ENCODE measurements at places on chromosomes 12 and 14.

GRCh38 chr12:79921786-79922185, 13.1 kb downstream of the PPP1R12A start:
- DNase-seq, result no peak

GRCh38 chr12:51027342-51027835, 1.2 kb upstream of the SLC11A2 start:
- DNase-seq, result no peak

GRCh38 chr12:25071366-25071765, 122.5 kb upstream of the BCAT1 start:
- DNase-seq, result peak; percentile 20

GRCh38 chr14:74595006-74595735, 16.9 kb downstream of the LTBP2 start:
- DNase-seq, result no peak

DNA sequence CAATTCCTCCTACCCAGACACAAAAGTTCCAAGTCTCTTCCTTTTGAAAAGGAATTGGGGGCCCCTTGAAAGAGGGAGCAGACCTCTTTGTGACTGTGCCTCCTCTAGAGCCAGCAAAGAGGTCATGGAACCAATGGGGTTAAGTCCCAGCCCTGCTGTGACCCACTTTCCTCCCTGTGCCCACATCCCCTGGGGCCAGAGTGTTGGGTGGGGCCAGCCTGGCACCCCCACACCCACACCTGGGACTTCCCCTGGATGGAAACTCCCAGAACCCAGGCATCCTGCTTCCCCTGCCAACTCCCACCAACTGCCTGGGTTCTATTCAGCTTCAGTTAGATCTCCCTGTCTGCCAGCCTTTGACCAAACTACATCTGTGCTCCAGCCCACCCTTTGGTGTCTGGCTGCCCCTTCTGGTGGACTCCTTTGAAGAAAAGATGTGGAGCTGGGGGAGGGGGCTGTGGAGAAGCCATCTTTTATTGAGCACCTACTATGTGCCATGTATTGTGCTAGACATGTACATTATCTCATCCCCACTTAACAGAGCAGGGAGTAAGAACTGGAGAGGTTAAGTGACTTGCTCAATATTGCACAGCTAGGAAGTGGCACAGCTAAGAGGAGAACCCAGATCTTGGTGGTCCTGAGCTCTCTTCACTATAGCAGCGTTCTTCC, 4.6 kb upstream of the RARG start:
- no peak for DNase-seq

GRCh38 chr12:101738920-101739665, at the start of gene SYCP3:
TSS of gene SYCP3 (minus strand) at chr12:101739462. CDS start at chr12:101737935, 1,527 bp downstream.
- no peak for DNase-seq

DNA sequence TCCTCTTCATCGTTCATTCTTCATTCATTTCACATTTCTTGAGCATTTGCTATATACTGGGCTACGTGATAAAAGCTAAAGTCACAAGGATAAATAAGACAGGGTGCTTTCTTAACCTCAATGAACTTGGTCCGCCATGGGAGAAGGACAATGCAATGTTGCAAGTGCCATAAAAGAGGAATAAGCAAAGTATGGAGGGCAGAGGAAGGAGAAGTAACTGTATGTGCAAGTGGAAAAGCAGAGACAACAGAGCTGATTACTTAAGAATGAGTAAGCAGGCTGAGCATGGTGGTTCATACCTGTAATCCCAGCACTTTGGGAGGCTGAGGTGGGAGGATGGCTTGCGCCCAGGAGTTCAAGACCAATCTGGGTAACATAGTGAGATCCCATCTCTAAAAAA, 14.4 kb downstream of the AREL1 start:
- peak; percentile 83 for DNase-seq

- peak; percentile 59 for DNase-seq
Observed at GRCh38 chr12:22101749-22102243, 55.8 kb downstream of the CMAS start.

DNA sequence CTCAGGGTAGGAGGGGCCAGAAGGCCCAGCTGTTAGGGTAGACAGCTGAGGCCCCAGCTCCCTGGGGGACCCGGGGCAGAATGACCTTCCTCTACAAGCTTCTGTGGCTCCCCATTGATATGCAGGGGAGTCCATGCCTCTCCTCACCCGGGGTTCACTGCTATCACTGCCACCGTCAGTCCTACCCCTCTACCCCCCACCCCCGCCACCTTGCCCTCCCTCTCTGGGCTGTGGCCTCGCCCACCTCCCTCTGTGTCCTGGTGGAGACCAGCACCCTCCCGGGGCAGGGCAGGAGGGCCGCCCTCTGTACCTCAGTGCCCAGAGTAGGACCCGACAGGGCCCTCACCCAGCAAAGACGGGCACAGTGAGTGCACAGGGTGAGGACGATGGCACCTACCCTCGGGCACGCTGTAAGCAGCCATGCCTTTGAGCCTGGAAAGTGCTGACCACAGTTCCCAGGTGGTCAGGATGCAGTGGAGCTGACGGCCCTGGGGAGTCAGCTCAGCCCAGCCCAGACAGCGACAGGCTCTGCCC, 88.4 kb upstream of the SFSWAP start:
- DNase-seq, result no peak

DNA sequence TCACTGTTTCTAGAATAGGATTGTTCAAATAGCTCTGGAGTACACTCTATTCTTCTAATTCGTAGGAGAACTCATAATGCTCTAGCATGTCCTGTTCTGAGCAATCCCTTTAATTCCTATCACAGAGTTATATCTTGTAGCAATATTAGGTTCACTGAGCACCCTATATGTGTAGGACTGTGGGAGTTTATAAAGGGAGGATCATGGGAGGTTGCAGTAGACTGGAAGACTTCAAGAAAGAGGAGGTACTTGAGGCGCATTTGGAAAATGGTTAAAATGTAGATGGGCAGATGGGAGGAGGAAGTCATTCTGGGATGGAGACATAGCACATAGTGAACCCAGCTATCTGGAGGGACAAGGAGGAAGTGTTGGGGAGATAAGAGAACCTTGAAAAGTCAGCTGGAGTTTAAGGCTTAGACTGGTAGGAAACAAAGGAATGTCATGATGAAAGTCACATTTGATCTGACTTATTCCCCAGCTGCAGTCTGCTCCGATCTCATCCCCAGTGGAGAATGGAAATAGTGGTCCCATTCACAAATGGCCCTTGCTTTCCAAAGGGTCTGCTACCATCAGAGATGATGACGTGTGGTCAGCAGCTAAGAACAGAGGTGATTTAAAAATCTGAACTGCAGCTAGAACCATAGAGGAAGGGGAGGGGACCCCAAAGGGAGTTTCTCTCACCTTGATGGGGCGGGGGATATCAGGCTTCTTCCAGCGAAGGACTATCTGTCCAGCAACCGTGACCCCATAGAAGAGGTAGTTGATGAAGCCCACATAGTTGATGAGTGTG, 10.1 kb upstream of the CEBPE start:
- no peak for DNase-seq

- no peak for DNase-seq
Observed at GRCh38 chr12:9597365-9597764, 10.4 kb downstream of the KLRB1 start.

DNA sequence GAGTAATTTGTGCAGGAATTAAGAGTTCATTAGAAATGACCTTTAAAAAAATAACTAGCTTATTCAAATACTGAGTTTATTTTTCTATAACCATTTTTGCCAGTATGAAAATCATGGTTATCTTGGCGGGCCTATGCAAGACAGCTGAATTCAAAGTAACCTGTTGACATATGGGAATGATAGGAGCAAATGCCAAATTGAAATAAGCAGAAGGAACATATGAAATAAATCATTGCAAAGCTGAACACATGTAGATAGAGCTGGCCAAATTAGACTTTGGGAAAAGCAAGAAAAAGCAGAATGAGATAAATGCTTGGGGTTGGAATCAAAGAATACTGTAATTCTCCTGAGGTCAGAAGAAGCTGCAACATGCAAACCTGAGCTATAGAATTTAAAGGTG, 372.5 kb downstream of the ADAMTS20 start:
- DNase-seq, result no peak

- no peak for DNase-seq
Observed at GRCh38 chr12:124543590-124544310, 23.7 kb downstream of the NCOR2 start.

DNA sequence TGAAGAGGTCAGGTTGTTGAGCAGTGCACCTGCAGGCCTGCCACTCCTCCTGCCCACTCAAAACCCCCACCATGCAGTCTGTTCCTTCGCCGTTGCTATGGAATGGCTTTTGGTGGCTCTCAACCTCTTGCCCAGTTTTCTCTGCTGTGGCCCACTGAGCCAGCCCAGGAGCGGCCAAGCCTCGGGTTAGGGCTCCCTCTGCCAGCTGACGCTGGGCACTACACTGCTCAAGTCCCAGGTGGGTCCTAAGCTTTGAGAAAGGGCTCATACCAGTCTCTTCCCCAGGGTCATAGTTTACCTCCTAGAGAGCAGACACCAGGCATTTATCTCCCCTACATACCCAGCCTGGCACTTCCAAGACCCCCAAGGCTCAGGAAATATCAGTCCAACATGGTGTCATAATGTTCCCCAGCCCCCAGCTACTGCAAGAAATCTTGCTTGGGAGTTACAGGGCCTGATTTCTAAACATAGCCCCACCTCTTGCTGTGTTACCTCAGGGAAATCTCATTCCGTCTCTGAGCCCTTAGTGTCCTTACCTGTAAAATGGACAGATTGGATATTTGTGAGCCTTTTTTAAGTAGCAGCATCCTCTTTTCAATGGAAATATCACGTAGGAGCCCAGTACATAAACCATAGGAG, 59.4 kb downstream of the TSPAN11 start:
- no peak for DNase-seq

DNA sequence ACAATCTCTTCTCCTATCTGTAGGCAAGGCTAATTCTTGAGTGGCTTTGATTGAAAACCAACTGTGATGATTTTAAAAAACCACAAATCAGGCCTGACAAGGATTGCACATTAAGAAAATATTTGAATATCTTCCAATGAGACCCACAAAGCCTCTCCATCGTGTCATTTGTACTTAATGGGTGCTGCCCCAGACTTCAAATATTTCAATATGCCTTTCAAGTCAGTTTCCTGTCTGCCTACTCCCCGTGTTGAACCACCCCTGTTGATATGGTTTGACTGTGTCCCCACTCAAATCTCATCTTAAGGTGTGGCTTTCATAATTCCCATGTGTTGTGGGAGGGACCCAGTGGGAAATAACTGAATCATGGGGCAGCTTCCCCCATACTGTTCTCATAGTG, 159.7 kb upstream of the EGLN3 start:
- DNase-seq, result no peak

DNA sequence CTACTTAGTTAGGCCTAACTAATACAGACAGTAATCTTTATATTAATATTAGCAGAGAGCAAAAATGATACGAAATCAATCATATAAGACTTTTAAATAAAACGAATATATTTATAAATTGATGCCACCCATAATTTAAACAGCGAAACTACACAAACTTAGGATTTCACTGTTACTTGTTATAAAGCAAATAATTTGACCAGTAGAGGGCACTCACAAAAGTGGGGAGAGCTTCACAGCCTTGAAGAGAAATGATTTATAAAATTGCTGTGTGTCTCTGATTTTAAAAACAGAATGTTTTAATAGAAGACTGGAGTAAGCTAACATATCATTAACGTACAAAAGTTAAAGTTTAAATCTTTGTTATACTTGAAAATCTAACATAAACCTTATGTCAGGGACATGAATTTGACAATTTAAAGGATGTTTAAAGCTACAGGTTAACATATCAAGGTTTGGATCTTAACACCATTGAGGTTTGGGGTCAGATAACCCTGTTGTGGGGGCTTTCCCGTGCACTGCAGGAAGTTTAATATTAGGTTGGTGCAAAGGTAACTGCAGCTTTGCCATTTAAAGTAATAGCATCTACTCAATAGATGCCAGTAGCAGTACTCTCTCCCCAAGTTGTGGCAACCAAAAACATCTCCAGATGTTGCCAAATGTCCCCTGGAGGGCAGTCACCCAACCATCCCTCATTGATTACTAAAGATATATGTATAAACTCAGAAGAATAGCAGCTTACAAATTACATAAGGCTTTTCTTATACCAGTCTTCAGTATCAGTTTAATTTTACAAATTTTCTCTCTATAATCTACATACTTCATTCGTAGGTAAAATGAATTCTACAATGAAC, 9.3 kb downstream of the KRAS start:
- DNase-seq, result peak; percentile 56

DNA sequence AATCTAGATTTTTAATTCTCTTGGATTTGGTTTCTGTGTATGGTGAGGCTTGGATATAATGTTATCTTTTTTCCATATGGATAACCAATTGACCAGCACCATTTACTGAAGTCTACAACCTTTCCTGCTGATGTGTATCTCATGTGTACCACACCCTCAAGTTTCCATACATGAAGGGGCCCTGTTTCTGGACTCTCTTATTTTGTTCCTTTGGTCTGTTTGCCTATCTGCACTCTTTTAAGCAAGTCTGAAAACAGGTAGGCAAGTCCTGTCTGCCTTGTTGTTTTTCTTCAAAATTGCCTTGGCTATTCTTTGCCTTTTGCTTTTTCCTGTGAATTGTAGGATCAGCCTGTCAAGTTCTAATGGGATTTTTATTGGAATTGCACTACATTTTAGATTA, 44.6 kb downstream of the MAX start:
- no peak for DNase-seq

DNA sequence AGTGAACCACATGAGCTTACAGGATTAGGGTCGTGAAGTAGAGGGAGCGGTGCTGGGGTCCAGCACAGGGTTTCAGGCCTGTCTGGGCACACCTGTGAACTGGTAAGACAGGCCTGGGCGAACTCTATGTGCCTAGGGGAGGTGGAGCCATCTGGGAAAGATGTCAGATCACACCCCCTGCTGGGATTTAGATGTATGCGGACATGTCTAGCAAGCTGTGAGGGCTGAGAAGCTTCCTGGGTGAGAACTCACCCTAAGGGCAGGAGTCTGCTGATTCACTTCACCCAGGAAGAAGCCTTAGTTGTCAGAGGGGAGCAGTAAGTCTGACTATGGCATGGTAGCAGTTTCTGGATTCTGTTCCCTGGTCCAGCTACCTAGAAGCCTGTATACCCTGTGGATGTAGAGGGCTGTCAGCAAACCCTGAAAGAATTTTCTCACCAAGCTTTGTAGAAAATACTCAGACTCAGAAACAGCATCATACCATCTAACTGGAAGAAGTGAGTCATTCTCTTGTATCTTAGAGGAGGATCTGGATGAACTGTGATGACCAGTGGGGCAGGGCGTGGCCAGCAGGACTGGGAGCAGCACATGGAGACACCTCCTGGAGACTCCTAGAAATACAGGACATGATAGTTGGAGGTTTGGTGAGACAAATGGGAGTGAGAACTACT, 11.2 kb upstream of the PYGL start:
- DNase-seq, result peak; percentile 87

DNA sequence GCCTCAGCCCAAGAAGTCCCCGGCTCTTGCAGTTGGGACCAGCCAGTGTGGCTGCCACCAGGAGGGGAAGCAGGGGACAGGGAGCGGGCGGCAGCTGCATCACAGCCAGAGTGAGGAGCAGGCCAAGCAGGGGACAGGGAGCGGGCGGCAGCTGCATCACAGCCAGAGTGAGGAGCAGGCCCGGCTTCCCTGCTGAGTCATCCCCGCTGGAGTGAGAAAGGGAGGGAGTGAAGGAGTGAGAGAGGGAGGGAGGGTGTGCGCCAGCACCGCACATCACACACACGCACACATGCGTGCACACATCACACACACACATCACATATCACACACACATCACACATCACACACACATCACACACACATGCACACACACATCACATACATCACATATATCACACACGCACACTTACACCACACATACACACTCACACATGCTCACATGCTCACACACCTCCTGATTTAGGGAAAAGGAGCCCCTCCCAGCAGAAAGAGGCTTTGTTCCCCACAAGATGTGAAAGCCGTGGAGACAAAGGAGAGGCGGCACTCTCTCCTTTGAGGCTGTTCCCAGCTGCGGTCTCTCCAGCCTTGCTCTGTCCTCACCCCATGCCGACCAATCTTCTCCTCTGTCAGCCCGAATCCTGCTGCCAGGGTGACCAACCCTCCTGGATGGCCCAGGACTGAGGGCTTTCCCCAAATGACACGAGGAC, 16.7 kb upstream of the ZDHHC22 start:
- no peak for DNase-seq

Measured in inflammatory macrophage (primary cell).